ENCODE measurements at places on chromosomes 5 and 9.

DNA sequence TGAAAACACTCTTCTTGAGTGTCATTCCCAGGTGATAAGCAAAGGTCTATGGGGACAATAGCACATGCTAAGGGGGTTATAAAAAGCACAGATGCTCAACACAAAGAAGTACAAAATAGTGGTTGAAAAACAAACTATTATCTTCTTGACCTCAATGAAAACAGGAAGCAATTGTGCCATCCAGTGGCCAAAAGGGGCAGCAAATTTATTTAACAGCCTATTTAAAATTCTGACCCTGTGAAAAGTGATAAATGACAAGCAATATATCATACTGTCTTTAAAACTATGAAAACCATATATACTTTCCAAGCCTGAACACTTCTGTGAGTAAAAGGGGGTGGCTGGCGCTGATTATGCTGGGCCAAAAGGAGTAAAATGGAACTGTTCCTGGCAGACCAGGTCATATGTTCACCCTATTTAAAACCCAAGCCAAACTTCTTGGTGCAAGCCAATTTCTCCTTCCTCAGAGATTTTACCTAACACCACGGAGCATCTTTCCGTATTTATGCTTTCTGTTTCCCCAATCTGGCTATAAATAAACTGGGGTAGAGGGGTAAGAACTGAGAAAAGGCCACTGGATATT is 29.7 kb downstream of the TEX10 start:
- no peak for DNase-seq

GRCh38 chr5:94191604-94192003 is 426.8 kb downstream of the KIAA0825 start:
- no peak for DNase-seq

GRCh38 chr9:129344641-129345495 is 166.8 kb upstream of the IER5L start:
- no peak for DNase-seq

DNA sequence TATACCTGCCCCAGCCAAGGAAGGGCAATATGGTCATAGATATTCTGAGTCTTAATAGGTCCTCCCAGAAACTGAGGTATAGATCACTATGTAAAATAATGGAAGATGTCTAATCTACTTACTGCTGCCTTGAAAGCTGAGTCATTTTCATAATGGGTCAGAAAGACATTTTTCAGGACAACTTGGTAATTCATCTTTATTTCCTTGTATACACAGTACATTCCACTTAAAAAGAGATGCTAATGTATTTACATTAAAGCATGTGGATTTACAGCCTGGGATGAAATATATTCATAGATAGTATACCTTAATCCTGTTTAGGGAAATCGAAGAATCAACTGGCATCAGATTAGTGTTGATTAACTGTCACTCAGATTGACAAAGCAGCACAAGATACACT is 219.1 kb upstream of the PPP1R2B start:
- no peak for DNase-seq

DNA sequence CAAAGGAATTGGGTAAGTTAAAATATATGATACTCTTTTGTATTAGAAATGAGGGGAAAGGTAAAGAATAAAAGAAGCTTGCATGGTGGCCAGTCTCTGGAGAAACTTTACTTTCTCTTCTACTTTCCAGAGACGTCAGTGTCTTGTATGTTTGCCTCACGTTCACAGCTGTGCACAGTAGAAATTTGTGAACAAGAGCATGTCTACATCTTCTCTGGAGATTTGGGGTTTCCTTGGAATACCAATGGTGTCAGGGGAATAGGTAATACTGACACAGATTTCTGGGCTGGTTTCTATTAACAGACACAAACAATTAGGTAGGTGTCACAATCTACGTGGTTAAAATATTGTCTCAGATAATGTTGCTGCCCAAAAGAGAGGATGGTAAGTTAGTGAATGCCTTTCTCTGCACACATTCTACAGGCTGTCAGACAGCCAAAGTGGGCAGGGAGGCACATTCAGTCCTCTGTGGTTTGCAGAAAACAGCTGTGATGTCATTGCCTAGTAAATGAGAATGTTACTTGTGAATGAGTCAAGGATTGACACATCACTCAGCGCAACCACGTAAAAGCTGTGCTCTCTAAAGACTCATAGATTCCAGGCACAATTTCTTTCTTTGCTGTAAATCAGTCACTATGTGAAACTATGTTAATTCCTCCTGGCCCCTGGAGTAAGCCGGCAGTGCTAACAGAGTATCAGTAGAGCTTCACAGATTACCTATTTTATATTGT is 397.1 kb downstream of the MAN2A1 start:
- DNase-seq: no peak

DNA sequence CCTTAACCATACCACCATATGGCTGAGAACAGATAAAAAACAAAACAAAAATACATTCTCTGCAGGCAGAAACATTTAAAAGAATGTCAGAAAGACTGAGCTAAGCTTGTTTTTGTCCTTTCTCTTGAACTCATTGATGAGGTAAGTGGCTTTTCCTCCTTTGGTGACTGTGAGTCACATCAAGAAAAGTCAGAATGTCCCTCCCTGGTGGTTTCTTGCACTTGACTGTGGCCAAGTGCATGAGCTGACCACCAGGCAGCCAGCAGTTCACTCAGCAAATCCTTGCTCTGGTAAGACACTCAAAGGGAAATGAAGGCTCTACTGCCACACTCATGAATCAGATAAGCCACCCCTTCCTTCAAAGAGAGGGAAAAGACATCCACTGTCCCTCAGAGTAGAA is 970.9 kb downstream of the TAF11L14 start:
- no peak for DNase-seq

GRCh38 chr5:111353035-111353434 is 128.9 kb downstream of the CAMK4 start:
- no peak for DNase-seq

GRCh38 chr9:69122082-69122548 is 52.0 kb upstream of the TJP2 start:
- no peak for DNase-seq

Measured in stimulated activated CD8-positive, alpha-beta memory T cell treated with anti-CD3 and anti-CD28 coated beads, Interleukin-2, amount 100 ng/mL, for 1 hour (primary cell).